ENCODE measurements at places on chromosomes 11 and 22. TPM values are rescaled to one million over a fixed set of nuclear protein-coding genes. Genes with fewer than 3 reads are reported as not detected.
A peak's percentile ranks its signal among the peaks of the same experiment; 100 is the strongest.

The TSSC4 gene
- total RNA-seq = 51.0 TPM

The GDPD4 gene
- not detected for total RNA-seq

- no peaks in the 10 kb centered on the region for H3K27me3 ChIP-seq
- no peaks in the 10 kb centered on the region for H3K4me1 ChIP-seq
- no peaks in the 10 kb centered on the region for H3K36me3 ChIP-seq
- H3K27ac ChIP-seq = no peak overlapping the region
Observed at GRCh38 chr11:116072601-116073410, 568.6 kb upstream of the CADM1 start.

DNA sequence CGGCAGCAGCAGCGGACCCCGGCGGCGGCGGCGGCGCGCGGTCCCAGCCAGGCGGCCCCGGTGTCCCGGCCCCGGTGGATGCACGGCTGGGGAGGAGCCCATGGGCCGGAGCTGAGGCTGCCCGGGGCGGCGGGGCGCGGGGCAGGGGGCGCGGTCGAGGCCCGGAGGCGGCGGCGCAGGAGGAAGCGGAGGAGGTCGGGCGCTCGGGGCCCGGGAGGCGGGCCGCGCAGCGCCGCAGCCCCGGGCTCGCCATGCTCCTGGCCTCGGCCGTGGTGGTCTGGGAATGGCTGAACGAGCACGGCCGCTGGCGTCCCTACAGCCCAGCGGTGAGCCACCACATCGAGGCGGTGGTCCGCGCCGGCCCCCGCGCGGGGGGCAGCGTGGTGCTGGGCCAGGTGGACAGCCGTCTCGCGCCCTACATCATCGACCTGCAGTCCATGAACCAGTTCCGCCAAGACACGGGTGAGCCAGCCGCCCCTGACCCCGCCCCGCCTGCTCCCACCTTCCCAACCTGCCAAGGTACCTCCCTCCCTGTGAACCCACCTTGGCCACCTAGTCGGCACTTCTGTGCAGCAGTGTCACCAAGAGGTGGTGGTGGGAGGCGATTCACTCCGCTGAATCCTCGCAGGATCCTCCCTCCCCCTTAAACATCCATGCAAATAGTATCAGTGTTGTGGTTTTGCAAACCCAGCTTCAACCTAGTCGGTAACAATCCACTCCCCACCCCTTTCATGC, 580 bp downstream of the DTX4 start:
- H3K36me3 ChIP-seq = peaks cover 5% of the 10 kb centered on the region
- H3K4me3 ChIP-seq = peak overlapping the region; percentile 94
- H3K27ac ChIP-seq = no peak overlapping the region
- no peaks in the 10 kb centered on the region for H3K27me3 ChIP-seq

DNA sequence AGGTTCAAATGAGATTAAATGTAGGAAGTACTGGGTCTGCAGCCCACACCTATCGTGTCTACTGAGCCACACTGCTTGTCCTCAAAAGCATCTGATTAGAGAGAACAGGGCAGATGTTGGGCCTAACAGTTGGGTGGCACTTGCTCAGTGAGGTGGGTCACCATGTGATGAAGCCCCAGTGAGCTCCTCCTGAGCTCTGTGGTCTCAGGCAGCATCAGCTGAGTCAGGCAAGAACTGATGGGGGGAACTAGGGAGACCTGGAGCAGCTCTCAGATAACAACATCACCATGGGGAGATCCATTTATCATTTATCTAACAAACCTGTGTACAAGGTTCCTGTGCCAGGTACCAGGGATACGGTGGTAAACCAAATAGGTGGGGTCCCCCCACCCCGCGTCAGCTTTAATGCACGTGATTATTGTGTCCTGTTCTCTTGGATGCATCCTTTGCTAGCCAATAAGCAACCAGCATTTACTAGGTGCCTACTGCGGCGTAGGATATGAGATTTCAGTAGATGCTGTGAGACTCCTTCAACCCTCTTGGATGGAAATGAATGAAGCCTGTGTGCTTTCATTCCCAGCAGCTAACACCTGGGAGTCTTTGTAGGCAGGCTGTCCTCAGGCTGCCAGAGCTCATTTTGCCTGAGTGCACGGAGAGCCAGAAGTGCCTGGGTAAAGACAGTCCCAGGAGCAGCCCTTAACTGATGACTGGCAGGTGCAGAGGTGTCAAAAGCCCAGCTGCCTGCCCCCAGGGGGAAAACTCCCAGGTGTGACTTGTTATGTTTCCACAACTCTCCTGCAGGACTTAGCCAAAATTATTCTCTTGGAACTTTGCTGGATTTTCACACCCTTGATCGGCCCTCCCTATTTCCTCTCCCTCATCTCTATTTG, 73.6 kb upstream of the NARS2 start:
- no peaks in the 10 kb centered on the region for H3K27me3 ChIP-seq
- no peak for DNase-seq
- H3K4me3 ChIP-seq = no peak overlapping the region
- no peak overlapping the region for H3K27ac ChIP-seq
- no peaks in the 10 kb centered on the region for H3K36me3 ChIP-seq

GRCh38 chr11:68351450-68352275, 39.3 kb downstream of the LRP5 start:
- H3K27me3 ChIP-seq = no peaks in the 10 kb centered on the region
- H3K36me3 ChIP-seq = peaks cover 20% of the 10 kb centered on the region
